ENCODE measurements at places on chromosomes 6 and 20.
A peak's percentile ranks its signal among the peaks of the same experiment; 100 is the strongest.

GRCh38 chr6:148021699-148022098, 320.9 kb upstream of the SASH1 start:
- no peak for DNase-seq

DNA sequence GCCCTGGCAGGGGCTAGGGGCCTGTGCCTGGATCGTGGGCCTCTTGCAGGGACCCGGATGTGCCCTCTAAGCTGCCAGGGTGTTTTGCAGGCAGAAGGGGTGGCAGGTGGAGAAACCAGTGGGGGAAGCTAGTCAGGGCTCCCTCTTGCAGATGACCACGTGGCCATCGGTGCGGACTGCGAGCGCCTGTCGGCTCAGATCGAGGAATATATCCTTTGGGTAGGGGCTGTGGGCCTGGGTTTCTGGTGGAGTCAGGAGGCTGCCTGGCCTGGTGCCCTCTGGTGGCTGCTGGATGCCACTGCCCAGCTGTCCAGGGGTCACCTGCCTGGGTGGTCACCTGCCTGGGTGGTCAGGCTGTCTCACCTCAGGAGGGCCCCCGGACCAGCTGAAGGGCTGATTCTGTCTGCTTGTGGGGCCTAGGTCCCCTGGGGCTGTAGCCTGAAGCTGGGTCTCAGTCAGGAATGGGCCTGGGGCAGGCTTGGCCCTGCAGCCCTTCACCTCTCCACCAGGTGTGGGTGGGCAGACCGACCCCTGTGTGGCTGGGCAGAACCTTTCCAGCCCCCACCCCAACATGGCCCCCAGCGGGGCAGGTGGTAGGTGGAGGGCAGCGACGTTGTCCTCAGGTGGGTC, 6.7 kb downstream of the TCEA2 start:
- no peak for DNase-seq

GRCh38 chr6:110841266-110841665, 26.0 kb upstream of the CDK19 start:
- no peak for DNase-seq

DNA sequence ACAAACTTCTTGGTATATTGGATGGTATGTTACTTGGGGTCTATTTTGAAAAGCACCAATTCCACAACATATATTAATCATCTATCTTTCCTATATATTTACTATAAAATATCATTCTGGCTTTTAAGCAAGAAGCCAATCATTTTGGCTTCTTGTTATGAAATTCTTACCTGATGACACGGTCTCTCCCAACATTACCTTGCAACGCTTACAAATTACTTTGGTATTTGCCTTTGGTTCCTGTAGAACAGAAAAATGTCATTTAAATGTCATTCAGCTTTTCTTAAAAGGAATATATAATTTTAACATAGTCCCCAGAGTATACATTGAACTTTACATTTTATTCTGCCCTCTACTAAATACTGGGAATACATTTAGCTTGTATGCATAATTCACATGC, 27.4 kb downstream of the UBE3D start:
- no peak for DNase-seq

DNA sequence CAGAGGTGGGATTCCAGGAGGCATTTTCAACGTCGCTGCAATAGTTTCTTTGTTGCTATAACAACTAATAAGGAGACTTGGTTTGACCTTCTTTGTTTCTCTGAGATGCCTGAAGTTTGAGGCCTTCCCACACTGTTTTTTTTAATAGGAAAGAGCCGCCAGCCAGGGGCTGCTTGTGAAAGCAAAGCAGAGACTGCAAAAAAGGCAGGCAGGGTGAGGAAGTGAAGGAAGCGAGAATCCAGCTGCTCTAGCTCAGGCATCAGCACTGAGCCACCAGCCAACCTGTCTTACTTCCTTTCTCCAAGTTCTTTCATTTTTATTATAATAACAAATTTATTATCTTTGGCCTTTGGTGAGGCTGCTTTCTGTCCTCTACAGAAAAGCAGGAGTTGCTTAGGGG, 179.1 kb downstream of the DOK5 start:
- no peak for DNase-seq

DNA sequence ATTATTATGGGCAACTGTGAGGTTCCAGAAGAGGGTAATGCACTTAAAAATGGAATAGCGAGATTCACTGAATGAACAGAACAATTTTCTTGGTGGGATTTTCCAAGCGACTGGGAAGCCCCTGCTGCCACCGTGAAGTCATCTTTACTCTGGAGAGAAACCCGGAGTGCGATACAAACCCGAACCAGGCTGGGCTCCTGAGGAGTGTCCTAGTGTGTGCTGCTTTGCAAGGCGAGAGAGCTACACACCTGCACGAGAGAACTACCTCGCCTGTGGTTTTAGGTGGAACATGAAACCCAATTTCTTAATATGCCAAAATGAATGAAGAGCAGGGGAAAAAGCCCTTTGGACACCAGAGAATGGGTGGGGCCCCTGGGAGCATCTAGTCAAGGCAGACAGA, 33.5 kb upstream of the DACT2 start:
- DNase-seq: no peak

DNA sequence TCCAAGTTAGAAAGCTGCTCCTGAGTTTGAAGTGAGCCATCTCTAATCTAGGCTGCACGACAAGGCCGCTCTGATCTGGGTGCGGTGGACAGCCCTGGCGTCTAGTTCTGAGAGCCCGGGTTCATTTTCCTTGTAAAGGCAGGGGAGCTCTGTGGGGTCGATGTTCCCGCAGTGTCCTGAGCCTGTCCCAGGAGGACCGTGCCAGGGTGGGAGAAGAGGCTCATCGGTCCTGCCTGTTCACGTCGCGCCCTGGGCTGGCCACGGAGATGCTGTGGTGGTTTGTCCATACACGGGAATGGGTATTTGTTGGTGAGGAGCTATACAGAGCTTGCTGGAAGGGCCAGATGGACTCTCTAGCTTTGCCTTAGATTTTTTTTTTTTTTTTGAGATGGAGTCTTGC, 27.0 kb downstream of the PSMG4 start:
- no peak for DNase-seq

DNA sequence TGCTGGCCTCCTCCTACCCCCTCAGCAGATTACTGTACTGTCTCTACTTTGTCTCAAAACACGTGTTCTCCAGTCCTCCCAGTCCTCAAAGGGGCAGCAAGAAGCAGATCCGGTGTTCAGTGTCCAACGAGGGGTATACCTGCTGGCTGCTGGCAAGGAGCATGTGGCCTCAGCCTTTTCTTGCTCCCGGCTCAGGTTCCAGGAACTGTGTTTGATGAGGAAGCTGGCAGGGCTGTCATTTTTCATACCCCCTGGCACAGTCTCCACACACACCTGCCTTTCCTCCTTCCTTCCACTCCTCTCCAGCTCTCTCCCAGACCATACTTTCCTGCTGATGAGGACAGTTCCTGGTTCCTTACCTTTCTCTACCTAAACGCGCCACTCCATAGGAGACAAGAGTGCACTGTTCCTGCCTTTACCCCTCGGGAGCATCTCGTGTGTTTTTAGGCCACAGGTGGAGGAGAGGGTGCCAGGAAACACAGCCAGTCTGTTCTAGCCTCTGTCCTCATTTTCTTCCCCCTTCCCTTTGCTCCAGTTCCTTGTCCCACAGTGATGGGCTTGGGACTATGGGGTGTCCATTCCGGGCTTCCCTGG, 77.2 kb downstream of the SSR1 start:
- DNase-seq: no peak

DNA sequence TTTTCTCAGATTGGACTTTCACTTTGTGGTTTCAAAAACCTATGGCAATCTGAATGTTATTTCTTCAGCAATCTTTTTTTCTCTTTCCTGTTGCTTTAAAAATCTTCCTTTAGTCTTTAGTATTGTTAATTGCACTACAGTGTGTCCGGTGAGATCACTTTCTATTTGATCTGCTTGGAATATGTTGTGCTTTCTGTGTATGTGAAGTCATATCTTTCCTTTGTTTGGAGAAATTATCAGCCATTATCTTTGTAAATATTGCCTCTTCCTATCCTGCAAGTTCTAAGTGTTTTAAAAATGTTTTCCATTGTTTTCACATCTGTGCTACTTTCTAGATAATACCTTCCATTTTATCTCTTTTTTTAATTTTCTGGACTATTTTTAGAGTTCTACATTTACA, 171.4 kb upstream of the PRSS16 start:
- DNase-seq: no peak

GRCh38 chr6:112486454-112486853, 139.3 kb downstream of the RFPL4B start:
- DNase-seq: no peak

GRCh38 chr6:84731901-84732300, 32.5 kb downstream of the TBX18 start:
- DNase-seq: no peak

GRCh38 chr6:16511723-16512489, 249.4 kb downstream of the ATXN1 start:
- peak; percentile 51 for DNase-seq

DNA sequence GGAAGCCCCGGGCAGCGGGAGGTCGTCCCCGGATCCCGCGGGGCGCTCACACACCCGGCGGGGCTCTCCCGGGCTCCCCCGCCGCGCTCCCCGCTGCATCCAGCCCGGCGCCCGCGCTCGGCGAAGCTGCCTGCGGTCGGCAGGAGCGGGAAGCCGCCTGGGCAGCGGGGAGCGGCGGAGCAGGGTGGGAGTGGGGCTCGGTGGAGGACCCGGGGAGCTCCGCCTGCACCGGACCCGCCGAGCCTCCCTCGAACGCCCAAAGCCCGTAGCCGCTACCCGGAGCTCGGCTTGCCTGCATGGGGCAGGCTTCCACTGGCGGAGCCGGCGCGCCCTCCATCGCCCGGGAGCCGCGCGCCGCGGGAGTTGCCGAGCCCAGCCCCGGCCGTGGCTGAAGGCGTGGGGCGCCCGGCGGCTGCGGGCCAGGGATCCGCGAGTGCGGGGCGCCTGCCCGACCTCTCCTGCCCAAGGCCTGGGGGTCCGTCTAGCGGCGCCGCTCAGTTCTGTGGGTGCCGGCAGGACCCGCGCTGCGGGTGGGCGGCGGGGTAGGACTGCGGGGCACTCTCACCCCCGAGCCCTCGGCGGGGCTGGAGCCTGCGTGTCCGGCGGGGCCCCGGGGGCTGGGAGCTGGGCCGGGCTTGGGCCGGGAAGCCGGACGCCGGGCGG, 671 bp downstream of the CDH4 start:
- DNase-seq: peak; percentile 9

DNA sequence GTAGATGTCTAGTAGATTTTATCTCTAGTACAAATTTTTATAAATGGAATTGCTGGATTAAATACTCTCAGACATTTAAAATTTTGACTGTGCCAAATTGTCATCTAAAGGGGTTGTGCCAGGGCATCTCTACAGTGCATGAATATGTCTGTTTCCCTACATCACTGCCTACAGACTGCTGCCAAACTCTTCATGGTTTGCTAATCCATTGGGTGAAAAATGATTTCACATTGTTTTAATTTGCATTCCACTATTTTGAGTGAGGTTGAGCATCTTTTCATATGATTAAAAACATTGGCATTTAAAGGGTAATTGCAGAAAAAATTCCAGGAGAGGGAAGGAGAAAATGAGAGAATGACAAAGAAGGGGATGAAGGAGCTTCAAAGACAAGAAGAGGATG, 267.7 kb upstream of the RNF24 start:
- no peak for DNase-seq

DNA sequence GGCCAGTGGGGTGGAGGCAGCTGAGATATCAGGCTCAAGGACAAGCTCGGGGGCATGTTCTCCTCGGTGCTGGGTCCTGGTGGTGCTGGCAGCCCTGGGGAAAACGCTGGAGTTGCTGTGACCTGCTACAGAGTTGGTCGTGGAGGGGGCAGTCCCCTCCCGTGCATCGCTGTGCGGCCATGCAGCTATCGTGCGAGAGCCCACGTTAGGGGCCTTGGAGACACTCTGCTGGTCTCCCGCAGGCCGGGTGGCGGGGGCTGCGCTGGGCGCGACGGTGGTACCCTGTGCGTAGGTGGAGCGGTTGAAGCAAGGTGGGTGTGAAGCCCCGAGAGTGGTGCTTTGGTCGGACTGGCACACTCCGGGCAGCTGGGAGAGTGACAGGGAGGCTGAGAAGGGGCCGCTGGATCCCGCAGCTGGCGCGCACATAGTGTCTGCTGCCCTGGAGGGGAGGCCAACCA, 12.0 kb downstream of the LRRN4 start:
- DNase-seq: no peak

DNA sequence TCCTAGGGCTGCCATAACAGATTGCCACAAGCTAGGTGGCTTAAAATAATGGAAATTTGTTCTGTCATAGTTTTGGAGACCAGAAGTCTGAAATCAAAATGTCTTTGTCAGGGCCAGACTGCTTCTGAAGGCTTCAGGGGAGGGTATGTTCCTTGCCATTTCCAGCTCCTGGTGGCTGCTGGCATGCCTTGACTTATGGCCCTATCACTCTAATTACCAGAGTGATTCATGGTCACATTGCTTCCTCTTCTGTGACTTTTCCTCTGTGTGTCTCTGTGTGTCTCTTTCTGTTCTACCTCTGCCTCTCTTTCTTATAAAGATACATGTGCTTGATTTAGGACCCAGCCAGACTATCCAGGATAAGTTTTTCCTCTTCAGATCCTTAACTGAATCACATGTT, 635.2 kb upstream of the IMPG1 start:
- no peak for DNase-seq

- peak; percentile 84 for DNase-seq
These were observed 10.3 kb upstream of the PRSS16 start for GRCh38 chr6:27237089-27237803.

GRCh38 chr6:156114541-156114940, 658.9 kb upstream of the NOX3 start:
- no peak for DNase-seq

- no peak for DNase-seq
These were observed 8.1 kb downstream of the OSBPL2 start for GRCh38 chr20:62246431-62246830.

DNA sequence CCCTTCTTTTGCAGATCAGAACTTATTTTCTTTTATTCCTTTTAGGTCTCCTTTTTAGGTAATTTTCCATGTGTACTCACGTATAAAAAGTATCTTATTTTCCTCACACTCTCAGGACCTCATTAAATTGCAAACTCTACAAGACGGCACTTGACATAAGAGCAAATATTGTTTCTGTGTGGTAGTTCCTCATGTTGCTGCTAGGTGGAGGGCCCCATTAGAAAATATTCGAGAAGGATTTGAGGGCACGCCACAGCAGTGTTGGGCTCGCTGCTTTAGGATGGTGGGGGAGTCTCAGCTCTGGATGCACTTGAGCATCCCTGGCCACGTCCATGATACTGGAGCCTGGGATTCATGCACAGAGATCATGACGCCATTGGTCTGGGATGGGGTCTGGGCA, 64.9 kb upstream of the ZFP64 start:
- DNase-seq: no peak

DNA sequence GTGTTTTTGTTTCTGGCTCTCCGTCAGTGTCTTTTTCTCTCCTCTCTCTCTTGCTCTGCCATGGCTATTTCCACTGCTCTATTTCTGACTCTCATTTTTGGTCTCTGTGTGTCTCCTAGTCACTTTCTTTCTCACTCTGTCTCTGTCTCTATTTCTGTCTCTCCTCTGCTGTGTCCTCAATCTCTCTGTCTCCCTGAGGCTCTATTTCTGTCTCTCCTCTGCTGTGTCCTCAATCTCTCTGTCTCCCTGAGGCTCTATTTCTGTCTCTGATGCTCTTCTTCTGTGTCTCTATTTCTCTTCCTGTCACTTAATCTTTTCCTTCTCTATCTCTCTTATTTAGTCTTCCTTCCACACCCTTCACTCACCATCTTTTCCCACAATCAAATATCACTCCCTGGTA, 8.4 kb downstream of the PRSS16 start:
- no peak for DNase-seq

Data from activated CD4-positive, alpha-beta T cell treated with anti-CD3 and anti-CD28 coated beads for 48 hours (primary cell).